Activated naive CD4-positive, alpha-beta T cell treated with anti-CD3 and anti-CD28 coated beads for 36 hours (primary cell): ENCODE measurements at places on chromosomes 3 and 15. TPM values are rescaled to one million over a fixed set of nuclear protein-coding genes. Genes with fewer than 3 reads are reported as not detected.

HMCES gene
- 35.8 TPM for total RNA-seq

NPAP1 gene
- not detected for total RNA-seq

AAGAB gene
- 47.2 TPM for total RNA-seq

DNA sequence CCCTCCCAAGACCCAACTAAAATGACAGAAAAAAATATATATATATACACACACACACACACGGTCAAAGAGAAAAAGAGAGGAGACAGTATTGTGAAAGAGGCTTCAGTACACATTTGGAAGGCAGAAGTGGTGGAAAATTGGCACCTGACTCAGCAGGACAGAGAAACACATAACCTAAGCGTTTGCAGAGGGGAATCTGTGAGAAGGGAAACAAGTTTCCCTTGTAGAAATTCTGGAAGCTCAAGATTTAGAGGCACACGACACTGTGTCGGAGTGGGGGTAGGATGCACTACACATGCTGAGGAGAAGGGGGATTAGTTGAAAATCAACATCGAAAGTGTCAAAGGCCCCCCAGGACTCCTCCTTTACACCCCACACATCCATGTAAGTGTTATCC lies 53.1 kb downstream of the PAK2 start:
- DNase-seq, result no peak
- H3K27ac ChIP-seq, result no peak overlapping the region
- peaks cover 12% of the 10 kb centered on the region for H3K4me1 ChIP-seq
- peaks cover 27% of the 10 kb centered on the region for H3K36me3 ChIP-seq

GRCh38 chr3:95289295-95289694 lies 1226.4 kb downstream of the NSUN3 start:
- DNase-seq, result no peak
- no peak overlapping the region for H3K27ac ChIP-seq
- no peaks in the 10 kb centered on the region for H3K4me1 ChIP-seq
- H3K4me3 ChIP-seq, result no peak overlapping the region

GRCh38 chr15:57994221-57995049 lies 71.1 kb downstream of the ALDH1A2 start:
- no peaks in the 10 kb centered on the region for H3K4me1 ChIP-seq
- no peak overlapping the region for H3K27ac ChIP-seq
- no peak for DNase-seq

DNA sequence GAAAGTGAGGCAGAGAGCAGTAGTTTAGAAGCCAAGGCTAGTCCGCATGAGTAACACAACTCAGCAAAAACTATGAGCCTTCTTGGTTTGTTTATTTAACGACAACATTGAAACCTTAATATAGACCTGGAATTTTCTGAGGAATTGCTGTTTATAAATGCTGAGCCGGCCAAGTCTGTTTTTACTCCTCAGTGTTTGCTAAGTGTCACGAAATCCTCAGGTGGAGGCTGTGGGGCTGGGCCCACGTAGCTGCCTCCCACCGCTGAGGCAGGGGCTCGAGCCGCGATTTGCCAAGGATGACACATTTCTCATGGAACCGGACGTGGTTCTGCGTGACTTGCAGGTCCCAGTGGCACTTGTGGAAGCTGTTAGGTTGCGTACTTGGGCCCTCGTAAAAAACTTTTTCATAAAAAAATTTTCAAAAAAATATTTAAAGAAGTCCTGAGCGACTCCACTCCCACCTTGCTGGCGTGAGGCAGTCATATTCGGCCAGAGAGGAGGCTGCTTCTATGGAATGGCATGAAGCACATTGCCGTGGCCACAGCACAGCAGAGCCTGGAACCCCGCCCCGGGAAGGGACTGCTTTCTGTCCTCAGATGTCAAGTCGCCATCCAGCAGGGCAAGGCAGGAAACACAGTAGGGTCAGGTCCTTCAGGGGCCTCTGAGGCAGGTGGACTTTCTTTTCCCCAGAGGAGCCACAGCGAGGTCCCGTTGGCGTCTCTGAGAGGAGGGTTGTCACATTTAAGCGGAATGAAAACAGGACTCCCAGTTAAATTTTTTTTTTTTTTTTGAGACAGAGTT lies 64.8 kb upstream of the PCSK6 start:
- peaks cover 2% of the 10 kb centered on the region for H3K27me3 ChIP-seq
- H3K4me3 ChIP-seq, result no peak overlapping the region

- DNase-seq, result no peak
- H3K27me3 ChIP-seq, result peaks cover 34% of the 10 kb centered on the region
- H3K4me1 ChIP-seq, result peaks cover 3% of the 10 kb centered on the region
- H3K4me3 ChIP-seq, result no peak overlapping the region
Observed at GRCh38 chr3:86989611-86990010, 1.3 kb downstream of the VGLL3 start.
